ENCODE measurements at places on chromosomes 11 and 22. TPM values are rescaled to one million over a fixed set of nuclear protein-coding genes. Genes with fewer than 3 reads are reported as not detected.

C11orf91 gene
- total RNA-seq, result not detected

DNA sequence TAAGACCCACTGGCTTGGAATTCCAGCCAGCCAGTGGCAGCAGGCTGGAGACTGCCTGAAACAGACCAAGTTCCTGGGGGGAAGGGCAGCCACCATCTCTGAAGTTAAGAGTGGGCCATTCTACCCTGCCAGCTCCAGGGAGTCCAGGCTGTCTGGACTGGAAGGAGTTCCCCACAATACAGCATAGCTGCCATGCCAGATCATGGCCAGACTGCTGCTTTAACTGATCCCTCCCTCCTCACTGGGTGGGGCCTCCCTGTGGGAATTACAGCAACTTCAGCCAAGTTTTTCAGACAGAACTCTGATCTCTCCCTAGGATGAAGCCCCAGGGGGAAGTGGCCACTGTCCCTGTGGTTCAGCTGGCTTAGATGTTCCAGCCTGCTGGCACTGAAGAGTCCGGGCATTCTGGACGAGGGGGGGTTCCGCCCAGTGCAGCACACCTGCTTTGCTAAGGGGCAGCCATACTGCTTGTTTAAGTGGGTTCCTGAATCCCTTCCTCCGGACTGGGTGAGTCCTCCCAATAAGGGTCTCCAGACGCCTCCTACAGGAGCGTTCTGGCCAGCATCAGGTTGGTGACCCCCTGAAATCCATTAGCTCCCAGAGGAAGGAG is 455.4 kb downstream of the DLG2 start:
- no peak for DNase-seq

DNA sequence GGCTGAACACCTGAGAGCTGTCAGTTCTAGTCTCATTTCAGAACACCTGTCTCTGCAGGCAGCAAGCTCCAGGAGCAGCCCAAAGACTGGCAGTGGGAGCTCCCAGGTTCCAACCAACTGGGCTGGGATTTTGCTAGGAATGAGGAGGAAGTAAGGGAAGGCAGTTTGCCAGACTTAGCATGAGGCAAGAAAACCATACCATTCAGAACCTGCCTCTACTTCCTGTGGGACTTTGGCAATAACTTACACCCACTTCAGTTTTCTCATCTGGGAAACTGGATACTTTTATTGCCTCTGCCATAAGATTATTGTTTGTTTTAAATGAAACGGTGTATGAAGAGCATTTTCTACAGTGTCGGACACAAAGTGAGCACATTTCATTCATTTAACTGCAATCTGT is 363.7 kb upstream of the ISX start:
- no peak for DNase-seq

DNA sequence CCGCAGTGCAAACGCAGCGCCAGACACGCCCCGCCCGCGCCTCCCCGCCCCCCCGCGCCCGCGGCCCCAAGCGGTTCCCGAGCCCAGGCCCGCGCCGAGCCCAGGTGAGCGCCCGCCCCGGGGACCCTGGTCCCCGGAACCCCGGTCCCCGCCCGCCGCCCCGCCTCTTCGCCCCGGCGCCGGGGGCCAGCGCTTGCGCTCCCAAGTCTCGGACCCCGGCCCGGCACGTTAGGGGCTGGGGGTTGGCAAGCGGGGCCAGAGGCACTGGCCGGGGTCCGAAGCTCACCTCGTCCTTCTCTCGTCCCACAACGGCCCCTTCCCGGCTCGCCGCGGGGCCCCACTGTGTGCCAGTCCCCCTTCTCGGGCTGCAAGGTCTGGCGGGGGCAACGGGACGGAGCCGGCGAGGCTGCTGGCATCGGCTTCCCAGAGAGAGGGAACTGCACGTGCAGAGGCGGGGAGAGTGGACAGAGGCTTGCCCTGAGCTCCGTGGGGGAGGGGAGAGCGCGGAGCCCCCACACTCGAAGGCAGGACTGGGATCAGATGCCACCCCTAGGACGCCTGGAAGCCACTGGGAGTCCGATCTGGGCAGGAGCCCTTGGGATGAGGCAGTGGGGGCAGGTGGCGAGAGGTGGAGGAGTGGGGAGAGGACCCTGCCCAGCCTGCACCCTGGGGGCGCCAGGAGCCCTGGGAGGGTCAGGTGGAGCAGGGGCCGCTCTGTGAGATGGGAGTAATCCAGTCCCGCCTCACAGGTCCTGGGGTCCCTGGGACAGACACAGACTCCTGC is 1.8 kb upstream of the AIFM3 start:
- no peak for DNase-seq

DNA sequence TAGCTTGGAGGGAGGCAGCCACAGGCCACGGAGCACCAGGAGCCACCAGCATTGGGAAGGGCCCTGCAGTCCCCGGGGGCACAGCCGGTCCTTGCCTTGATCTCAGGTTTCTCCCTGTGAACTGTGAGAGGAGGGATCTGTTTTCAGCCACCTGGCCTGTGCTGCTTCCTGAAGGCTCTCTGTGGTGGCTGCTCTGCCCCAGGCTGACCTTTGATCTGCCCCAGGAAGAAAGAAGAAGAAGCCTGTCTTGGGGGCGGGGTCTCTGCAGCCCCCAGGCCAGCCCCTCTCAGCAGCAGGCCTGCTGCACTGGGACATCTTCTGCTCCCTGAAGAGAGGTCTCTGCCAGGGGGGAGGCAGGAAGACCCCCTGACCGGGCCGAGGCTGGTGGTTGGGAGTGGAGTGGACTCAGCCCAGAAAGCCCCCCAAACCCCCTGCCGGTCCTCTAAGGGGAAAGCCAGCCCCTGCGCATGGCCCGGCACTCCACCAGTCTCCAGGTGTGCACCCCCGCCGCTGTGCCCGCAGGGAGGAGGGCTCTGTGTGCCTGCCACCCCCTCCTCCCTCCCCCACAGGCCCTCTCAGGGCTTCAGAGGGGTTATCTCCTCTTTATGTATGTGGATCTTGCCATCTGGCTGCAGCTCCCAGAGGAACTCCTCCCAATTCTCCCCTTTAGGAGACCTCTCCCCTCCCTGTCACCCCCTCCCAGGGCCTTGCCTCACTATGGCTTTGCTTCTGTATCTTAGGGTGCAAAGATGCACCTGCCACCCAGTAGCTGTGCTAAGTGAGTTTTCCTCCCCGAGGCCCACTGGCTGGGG is 675.3 kb downstream of the BRD1 start:
- no peak for DNase-seq

DNA sequence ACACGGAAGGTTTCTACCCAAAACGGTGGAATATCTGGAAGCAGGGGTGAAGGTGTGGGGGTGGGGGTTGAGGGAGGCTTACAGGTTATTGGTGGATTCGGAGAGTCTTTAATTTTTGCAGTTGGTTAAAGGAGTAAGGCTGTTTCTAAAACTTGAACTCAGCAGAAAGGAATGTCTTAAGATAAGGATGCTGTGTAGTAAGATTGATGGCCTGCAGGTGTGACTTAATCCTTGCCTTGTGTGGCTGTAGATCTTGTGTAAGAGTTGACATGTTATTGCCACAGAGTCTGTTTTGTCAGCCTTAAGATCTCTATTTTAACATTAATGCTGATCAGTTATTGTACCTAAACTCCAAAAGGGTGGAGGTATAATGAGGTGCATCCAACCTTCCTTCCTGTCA is 16.4 kb upstream of the OR6M1 start:
- peak; percentile 57 for DNase-seq
